ENCODE measurements at places on chromosomes 1 and 21.

DNA sequence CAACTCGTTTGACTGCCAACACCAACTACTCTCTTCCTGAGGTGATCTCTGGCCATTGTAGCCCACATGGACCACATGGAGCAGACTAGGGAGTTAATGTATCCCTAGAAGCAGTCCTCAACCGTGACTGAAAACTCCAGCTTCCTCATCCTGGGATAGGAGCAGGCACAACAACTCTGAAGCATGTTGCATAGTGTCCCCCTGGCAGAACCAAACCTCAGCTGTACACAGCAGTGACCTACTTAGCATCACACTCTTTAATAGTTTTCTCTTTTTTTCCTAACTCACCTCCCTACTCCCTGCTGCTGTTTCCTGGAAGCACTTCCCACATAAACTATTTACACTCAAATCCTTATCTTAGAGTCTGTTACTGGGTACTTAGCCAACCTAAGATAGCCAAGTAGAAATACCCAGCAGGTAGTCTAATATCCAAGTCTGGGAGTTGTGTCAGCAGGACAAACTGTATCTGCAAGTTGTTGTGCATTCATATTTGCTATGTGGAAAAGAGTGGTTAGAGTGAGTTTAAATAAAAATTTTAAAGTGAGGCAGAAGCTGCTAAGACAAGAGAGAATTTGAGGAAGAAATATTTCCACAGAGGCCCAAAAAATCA lies 228.8 kb downstream of the LTN1 start:
- no peak for DNase-seq

DNA sequence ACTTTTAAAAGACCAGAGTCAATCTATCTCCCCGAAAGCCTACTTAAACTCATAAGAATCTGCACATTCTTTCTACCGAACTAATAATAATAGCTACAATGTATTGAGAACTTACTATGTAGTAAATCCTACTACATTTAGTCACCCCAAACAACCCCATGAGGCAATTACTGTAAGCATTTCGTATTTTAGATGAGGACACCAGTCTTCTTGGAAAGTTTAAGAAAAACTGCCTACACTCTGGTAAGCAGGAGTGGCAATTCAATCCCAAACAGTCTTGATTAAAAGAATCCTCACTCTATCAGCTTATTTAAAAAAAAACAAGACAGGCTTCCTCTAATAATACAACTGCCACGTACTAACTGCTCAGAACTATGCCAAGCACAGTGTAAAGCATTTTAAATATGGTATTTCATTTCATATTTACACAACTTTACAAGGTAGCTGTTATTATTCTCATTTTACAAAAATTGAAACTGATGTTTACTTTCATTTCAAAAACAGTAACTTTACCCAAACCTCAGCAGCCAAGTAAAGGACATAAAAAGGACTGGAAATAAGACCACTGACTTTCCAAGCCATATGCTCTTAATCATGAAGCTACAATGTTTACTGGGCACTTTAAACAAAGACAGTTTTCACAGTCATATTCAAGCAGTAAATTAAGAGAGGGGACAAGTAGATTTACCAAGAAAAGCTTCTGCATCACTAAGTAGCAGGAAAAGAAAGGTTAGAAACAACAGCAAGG lies 13.9 kb downstream of the ARID4B start:
- no peak for DNase-seq

DNA sequence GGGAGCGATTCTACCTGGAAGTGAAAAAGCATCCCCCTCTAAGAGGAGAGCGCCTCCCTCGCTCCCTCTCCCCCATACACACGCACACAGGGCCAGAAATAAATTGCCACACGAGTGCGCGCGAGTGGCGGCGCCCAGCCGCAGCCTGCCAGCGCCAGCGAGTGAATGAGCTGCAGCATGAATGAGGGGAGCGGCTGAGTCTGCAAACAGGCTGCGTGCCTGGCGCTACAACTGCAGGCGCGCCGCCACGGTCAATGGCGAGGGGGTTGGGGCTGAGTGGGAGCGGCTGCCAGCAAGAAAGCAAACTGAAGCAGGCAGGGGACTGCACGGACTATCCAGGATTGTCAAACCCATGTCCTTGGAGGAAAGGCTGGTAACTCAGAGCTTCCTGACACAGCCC lies 2.2 kb downstream of the CAMK1G start:
- no peak for DNase-seq

GRCh38 chr1:117753652-117754051 lies 147.8 kb downstream of the TENT5C start:
- DNase-seq = no peak

DNA sequence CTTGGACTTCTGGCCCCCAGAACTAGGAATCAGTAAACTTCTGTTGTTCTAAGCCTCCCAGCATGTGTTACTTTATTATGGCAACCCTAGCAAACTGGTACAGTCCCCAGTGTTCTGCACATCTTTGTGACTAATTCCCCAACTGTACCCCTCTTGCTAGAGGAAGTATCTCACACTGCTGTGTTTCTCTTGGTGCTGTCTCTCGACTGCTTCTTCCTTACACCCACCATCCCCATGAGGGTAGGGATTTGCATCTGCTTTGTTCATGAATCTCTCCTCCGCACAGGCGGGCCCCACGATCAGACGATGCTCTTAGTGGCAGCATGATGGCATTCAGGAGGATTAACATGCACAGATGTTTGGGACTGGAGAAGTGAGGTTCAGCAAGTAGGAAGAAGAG lies 46.7 kb downstream of the CLIC6 start:
- no peak for DNase-seq

GRCh38 chr1:228650141-228650540 lies 85.1 kb upstream of the RHOU start:
- no peak for DNase-seq

DNA sequence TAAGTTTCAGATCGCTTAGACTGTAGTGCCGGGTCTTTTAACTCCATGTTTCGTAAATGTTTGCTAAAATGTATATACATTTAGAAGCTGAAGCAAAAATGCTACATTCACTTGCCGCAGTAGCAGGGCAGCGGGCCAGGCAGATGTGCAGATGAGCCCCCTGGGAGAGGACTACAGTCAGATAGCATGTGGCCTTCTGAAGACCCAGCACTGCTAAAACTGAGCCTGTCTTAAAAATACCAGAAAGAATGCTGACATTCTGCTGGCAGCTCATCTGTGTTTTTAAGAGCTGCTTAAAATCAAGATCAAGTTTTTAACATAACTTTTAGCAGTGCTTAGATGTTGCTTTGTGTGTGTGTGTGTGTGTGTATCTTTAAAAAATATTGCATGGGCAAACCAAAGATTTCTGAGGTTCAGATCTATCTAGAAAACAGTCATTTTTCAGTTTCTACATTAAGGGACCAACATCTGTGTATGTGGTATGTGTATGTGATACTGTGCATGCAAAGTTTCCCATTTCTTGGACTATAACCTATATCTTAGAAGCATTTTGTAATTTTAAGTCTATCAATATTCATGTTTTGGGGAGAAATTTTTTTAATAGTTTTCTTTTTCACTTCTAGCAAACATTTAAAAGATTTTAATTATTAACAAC lies 31.7 kb downstream of the CHRM3 start:
- DNase-seq = no peak

DNA sequence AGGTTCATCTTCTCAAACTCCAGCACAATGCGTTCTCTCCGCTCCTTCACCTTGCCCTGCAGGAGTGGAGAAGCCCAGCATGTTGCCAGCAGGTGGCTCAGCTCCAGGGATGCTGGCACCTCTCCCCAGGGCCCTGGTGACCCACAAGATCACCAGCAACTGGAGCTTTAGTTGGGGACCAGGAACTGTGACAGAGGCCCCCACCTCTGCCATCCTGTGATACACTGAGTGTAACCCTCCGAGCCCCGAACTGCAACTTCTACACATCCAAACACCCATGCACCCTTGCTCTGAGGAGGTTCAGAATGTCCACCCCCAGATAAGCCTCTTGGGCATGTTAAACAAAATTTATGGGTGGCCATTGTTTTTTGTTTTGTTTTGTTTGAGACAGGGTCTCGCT lies 4.5 kb upstream of the TRIM11 start:
- DNase-seq = peak; percentile 40

GRCh38 chr1:93845538-93846205 lies 33.3 kb downstream of the DNTTIP2 start:
- DNase-seq = no peak

DNA sequence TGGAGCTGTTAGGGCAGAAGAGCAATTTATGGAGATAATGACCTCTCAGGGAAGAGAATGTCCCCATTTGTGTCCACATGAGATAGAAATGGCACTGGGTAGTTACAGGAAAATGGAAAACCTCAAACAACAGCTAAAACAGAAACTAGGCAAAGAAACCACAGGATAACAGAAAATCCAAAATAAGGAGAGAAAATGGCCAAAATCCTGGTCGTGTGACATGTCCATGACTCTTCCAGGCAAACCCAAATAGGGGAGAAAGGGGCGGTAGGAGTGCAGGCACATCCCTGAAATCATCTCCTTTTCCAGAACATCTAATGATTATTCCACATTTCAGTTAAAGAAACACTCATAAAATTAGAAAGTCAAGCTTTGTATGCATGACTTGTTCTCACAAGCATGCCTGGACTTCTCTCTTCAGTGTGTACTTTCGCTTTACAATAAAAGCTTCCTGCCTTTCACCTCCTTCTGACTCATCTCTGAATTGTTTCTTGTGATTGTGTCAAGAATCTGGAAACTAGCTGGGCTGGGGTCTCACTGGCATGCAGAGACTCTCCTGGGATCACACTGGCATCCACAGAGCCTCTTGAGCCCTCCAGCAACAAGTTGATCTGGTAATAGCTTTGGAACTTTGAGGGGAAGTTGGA lies 171.4 kb upstream of the ZP4 start:
- DNase-seq = no peak

- DNase-seq = no peak
These were observed 36.8 kb downstream of the LHX8 start for GRCh38 chr1:75170981-75171380.

- no peak for DNase-seq
These were observed 213.0 kb upstream of the VAMP3 start for GRCh38 chr1:7558041-7558461.

- no peak for DNase-seq
These were observed 32.0 kb downstream of the TRIM67 start for GRCh38 chr1:231193710-231194340.

- no peak for DNase-seq
These were observed 15.4 kb downstream of the NOL9 start for GRCh38 chr1:6538956-6539355.

Data from suprapubic skin (tissue), 4 donors.